ENCODE measurements at places on chromosomes 3 and 15. TPM values are rescaled to one million over a fixed set of nuclear protein-coding genes. Genes with fewer than 3 reads are reported as not detected.

The IFRD2 gene
- total RNA-seq = 32.7 TPM

The FBXO22 gene
- 12.9 TPM for total RNA-seq

The CHMP2B gene
- 40.0 TPM for total RNA-seq

The RRP9 gene
- 9.8 TPM for total RNA-seq

The GALNT15 gene
- 2.5 TPM for total RNA-seq

The POPDC2 gene
- 5.5 TPM for total RNA-seq

The EXD1 gene
- total RNA-seq = not detected

The NR1I2 gene
- 0.10 TPM for total RNA-seq

The TTLL13 gene
- not detected for total RNA-seq

DNA sequence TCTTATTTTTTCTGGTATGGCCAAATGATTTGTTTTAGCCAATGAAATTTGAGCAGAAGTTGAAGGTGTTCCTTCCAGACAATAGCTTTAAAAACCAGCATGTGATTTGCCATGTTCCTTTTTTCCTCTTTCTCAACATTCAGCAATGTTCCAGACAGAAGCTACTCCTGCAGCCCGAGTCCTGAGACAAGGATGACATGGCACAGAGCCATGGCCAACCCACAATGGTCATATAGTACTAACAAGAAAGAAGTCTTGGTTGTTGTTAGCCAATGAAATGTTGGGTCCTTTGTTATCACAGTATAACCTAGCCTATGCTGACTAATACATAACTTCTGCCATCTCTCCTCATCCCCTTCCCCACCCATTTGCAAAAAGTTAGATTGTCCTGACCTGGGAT is 211.1 kb upstream of the STT3B start:
- no peak for DNase-seq

- no peak for DNase-seq
These were observed 149.9 kb downstream of the SHQ1 start for GRCh38 chr3:72698154-72698917.

GRCh38 chr15:70400766-70401541 is 303.2 kb upstream of the TLE3 start:
- no peak for DNase-seq

- DNase-seq = no peak
These were observed 35.3 kb downstream of the EFHB start for GRCh38 chr3:19898721-19899120.

- no peak for DNase-seq
These were observed 21.8 kb upstream of the EDEM1 start for GRCh38 chr3:5165698-5166097.

DNA sequence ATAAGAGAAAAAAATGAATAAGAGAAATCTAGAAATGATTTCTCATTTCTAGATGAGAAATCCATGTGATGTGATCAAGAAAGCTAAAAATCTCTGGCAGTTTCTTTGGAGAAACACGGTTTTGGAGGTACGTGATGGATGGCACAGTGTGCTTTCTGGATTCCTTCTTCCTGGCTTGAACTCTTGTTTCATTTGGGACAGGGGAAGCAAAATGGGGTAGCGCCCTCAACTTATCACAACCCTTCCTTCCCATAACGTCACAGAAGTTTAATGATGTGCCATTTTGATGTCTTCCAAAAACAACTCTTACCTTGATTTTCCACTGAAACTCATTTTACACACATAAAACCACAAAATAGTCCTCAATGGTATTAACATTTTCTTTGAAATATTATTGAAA is 1037.3 kb downstream of the ROBO2 start:
- no peak for DNase-seq

- DNase-seq = peak; percentile 43
These were observed 457.4 kb downstream of the IGSF11 start for GRCh38 chr3:118577055-118577777.

GRCh38 chr3:44058022-44058867 is 183.4 kb upstream of the TOPAZ1 start:
- DNase-seq = no peak

GRCh38 chr3:124780761-124781475 is 50.7 kb downstream of the UMPS start:
- DNase-seq = peak; percentile 93

DNA sequence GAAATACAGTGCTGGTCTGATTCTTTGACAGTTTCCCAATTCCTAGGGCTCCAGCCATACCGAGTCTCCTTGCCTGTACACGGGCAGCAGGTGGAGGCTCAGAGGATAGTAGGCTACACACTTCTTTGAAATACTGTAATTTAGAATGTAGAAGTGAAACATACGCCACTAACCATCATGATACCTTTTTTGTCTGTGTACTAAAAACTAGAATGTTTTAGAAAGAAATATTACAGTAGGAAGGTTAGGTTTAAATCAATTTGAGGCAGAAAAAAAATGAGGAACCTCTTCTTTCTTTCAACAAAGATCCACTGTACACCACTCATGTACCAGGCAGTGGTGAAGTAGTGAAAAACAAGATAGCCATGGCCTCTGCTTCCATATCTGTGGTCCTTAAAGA is 354.7 kb downstream of the MCTP2 start:
- DNase-seq = no peak

GRCh38 chr3:156424758-156425157 is 130.2 kb downstream of the SSR3 start:
- no peak for DNase-seq

DNA sequence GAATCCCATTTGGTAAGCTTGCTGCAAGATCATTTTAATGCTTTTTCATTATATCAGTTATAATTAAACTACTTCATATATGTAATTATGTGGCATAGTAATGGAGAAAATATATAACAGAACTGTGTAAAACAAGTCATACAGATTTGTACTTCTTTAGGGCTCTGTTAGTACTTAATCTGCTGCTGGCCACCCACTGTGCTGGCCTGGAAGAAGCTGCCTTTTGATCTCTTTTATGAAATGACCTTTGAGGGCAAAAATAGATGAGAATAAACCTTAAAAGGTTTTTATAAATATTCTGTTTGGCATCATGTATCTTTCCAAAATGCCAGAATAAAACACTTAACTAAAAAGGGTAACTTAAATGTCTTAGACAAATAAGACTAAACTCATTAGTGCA is 262.9 kb downstream of the ZIC1 start:
- no peak for DNase-seq

DNA sequence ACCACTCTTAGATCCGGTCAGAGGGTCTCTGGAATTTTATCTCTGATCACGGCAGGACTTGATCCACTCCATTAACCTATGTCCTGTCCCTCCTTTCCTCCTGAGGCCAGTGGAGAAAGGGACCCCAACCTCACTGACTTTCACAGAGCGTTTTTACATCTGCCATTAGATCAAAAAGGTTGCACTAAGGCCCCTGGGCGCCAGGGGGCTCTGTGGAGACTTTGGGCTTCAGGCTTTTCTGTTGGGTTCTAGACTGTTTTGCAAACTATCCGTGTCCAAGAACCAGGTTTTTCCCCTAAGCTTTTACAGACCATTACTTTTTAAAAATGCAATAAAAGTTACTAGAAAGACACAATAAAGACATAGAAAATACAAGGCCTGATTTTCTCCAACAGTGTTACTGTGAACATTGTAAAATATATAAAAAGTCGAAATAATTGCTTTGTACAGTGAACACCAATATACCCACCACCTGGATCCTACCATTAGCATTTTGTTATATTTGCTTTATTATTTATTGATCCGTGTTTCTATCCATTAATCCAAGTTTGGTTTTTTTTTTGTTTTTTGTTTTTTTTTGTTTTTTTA is 159.7 kb downstream of the POLR2M start:
- DNase-seq = no peak

DNA sequence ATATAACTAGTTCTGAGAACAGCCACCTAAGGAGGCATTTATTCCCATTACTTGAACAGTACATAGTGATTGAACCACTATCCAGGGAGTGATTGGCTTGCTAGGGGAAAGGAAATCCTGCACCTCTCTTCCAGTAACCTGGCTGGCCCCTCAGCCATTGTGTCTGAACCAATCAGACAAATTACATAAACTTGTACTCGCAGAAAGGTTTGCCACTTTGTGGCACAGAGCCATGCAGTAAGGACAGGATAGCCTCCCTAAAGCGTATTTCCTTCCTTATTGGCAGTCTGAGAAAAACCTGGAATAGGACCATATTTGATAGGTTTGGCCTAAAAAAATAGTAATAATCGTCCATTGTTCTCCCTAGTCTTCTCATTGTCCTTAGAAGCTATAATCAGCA is 19.0 kb downstream of the CMSS1 start:
- no peak for DNase-seq

DNA sequence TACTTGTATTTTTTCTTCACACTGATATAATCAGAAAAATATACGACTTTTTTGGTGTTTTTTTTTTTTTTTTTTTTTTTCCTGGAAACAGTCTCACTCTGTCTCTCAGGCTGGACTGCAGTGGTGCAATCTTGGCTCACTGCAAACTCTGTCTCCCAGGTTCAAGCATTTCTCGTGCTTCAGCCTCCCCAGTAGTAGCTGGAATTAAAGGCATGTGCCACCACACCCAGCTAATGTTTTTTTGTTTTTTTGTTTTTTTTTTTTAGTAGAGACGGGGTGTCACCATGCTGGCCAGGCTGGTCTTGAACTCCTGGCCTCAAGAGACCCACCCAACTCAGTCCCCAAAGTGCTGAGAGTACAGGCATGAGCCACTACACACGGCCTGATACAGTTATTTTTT is 20.8 kb upstream of the DNAAF4 start:
- no peak for DNase-seq

DNA sequence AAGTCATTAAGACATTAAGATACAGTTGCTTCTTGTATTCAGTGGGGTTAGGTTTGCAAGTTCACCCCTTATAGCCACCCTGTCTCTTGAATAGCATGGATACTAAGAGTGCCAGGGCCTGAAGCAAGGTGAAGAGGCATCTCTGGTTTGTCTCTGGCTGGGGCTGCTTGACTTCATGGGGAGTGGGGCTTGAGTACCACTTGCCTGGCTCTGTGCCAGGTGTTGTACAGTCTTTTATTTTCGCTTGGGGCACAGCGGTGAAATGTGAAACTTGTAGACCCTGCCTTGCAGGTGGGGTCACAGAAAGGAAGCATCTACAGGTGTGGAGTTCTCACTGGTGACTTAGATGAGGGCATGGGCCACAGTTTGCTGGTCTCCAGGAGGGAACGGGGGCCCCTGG is 152.1 kb downstream of the PDE8A start:
- DNase-seq = no peak

- DNase-seq = no peak
These were observed 26.1 kb downstream of the PTH1R start for GRCh38 chr3:46903341-46904302.

- DNase-seq = peak; percentile 21
These were observed 754 bp downstream of the B3GNT5 start for GRCh38 chr3:183253528-183254486.

DNA sequence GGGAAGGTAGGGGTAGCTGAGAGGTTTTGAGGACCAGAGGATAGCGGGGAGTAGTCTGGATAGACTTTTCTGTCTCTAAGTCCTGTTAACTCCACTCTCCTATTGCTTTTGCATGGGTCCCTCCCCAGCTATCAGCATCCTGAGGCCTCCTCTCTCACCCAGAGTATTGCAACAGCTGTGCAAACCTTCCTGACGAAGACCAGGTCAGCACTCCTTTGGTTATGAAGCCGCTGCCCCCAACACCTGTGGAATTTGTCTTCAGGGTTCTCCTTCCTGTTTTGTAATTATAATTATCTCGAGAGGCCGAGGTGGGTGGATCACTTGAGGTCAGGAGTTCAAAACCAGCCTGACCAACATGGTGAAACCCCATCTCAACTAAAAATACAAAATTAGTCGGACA is 24.8 kb downstream of the TYRO3 start:
- no peak for DNase-seq

DNA sequence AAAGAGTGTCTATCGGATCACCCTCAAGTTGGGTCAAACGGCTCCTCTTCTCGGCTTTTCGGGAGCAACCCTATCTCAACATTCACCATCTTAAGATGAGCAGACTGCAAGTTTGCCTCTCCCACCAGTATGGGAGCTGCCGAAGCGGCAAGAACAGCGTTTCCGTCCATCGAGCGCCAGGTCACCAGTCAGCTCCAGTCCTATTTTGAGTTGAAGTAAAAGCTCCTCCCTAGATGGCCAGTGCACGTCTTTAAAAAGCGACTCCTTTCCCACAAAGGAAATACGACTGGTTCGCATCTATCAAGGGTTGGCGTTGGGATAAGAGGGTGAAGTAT is 369 bp upstream of the U2SURP start:
- DNase-seq = no peak

DNA sequence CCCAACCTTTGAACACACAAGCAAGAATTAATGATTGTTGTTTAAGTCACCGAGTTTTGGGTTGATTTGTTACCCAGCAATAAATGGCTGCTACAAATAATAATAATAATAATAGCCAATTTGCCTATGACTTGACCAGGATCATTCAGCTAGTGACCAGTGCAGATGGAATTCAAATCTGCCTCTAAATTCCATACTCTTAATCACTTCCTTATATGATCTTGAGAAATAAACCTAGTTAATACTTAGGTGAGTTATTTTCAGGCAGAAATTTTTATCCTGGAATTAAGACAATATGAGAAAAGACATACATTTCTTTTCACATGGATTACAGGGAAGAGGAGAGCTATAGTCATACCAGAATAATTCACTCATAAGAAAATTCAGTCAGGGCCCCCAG is 116.0 kb upstream of the GALNT15 start:
- no peak for DNase-seq
